Stimulated activated CD4-positive, alpha-beta T cell treated with anti-CD3 and anti-CD28 coated beads, Interleukin-4, amount 100 ng/mL, for 24 hours (primary cell): ENCODE measurements at places on chromosomes 2 and 18.

DNA sequence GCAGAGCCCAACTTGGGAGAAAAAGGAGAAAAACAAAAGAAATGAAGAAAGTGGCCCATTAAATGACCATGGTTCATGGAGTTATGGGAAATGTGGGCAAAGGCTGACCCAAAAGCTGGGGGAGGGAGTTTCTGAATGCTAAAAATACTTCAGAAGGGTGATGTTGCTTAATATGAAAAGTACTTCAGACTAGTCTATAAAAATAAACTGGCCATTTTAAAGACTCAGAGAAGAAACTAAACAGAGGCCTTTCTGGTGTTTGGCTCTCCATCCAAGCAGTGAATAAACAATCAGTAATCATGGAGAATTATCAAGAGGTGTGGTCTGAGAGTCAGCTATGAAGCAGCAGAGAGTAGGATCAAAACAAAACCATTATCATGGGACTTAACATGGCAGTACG lies 160.8 kb upstream of the MAPRE2 start:
- DNase-seq = no peak

DNA sequence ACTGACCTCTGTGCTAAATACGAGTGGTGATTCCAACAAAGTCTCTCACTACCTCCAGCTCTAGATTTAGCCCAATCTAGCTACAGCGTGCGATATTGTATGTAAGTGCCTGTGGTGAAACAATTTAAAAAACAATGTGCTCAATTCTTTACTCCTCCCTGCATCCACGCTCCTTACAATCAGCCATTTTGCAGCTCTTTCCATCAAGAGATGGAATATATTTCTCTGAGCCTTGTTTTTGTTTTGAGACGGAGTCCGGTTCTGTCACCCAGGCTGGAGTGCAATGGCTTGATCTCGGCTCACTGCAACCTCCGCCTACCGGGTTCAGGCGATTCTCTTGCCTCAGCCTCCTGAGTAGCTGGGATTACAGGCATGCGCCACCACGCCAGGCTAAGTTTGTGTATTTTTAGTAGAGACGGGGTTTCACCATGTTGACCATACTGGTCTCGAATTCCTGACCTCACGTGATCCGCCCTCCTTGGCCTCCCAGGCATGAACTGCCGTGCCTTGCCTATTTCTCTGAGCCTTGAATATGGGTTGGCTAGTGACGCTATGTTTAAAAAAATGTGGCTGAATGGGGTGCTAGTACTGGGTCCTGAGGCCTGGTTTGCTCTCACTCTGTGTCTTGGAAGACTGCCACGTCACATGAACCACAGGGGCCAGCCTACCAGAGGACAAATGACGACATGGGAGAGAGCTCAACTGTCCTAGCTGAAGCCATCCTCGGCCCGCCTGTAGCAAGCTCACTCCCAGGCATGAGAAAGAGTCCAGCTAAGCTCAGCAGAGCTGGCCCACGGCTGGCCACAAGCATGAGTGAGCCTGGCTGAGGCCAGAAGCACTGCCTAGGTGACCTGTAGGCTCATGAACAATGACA lies 14.8 kb downstream of the WDFY1 start:
- DNase-seq = no peak

- no peak for DNase-seq
Observed at GRCh38 chr2:217900010-217900779, 102.6 kb downstream of the TNS1 start.

GRCh38 chr2:235463893-235464292 lies 29.9 kb upstream of the AGAP1 start:
- no peak for DNase-seq
